ENCODE measurements at places on chromosomes 5 and 9.

DNA sequence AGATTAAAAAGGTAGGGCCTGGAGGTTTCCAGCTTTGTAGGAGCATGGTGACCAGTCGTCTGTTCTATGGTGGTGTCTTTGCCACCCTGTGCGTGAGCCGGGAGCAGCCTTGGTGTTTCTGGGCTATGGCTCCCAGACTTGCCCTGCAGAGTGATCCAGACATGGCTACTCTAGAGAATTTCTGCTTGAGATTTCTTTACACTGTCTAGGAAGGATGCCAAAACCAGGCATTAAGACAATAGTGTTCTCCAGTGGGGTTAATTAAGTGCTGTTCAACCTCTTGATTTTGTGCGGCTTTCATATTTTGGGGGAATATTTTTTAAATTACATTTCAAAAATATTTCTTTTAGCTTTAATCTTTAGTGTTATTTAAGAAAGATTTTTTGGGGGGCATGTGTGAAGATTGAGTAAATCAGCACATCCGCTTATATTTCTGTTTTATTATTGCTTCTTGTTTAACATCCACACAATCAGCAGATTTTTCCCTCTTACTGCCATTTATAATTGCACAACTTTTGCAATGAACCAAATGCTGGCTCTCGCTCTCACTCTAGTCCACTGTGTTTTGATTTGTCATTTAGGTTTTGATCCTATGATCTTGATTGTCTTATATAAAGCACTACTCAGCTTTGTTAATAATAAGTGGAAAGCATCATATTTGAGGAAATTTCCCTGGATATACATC lies 110.5 kb downstream of the RASGRF2 start:
- DNase-seq, result no peak

GRCh38 chr9:14084867-14085266 lies 229.1 kb downstream of the NFIB start:
- no peak for DNase-seq

- DNase-seq, result no peak
These were observed 3.0 kb upstream of the SMC2 start for GRCh38 chr9:104091116-104091515.

GRCh38 chr9:2771661-2772060 lies 54.4 kb downstream of the KCNV2 start:
- DNase-seq, result no peak

DNA sequence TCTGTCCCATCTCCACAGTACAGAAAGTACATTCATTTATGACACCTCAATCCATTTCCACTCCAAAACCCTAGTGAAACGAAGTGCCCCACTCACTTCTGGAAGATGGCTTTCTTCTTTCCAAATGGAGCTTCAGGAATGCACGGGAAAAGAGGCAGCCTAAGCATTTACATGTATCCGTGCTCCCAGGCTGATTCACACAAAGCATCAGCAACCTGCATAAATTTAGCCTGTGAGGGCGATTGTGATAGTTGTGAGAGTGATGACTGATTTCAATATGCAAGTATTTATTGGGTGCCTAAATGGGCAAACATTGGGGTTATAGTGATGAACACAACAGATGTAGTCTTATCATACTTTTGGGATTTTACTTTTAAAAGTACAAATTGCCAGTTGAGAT lies 86.6 kb downstream of the PLPPR1 start:
- no peak for DNase-seq

- no peak for DNase-seq
These were observed 46.8 kb downstream of the ELAVL2 start for GRCh38 chr9:23779220-23779619.

DNA sequence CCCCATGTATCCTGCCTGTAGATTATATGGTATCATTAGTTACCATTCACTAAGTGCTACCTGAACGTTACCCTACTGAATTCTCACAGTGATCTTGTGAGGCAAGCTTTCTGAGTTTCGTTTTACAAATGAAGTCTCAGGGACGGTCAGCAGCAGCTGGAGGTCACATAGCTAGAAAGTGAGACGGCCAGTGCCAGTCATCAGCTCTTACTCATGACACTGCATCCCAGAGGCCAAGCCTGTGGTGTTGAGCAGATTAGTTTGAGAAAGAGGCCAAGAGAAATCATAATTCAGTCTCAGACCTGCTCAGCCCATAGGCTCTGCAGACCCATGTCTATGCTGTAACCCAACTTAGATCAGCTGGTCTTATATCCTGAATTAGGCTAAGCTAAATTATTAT lies 95.7 kb upstream of the EGFLAM start:
- DNase-seq, result peak; percentile 29

DNA sequence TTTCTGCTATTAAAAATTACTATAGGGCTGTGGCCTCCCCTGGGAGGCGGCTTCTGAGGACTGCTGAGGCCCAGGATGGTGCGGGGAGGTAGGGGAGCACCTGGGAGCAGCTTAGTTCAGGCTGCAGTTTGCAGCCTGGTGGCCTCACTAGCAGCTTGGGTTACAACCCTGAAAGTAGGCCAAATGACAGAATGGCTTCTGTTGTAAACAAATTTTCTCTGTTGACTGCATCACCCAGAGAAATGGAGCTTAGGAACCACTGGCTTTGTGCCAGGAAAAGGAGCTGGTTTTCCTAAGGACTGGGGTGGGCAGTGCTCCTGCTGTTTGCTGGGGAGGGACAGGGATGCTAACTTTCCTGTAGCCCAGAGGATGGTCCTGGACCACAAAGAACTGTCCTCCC lies 130.3 kb downstream of the ENTREP1 start:
- no peak for DNase-seq

- no peak for DNase-seq
These were observed 51.6 kb downstream of the NUDT12 start for GRCh38 chr5:103510851-103511553.

GRCh38 chr9:99021512-99021911 lies 77.8 kb downstream of the COL15A1 start:
- no peak for DNase-seq

DNA sequence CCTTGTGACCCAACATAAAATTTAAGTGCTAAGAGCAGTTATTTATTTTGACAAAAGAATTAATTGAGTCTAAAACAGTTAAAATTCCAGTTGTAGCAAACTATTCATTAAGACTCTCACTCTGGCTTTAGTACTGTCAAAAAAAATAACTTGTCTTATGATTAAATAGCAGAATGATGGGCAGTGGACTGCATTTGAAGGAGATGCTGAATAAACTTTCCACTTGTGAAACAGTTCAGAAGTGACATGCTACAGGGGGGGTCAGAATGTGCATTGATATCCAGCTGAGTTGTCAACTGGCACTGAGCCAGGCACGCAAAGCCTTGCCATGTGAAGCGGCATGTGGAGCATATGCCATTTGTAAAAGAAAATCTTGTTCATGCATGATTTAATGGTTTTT lies 76.0 kb downstream of the FCHO2 start:
- DNase-seq, result peak; percentile 98

- DNase-seq, result no peak
These were observed 339.2 kb upstream of the CDH9 start for GRCh38 chr5:27377626-27378025.

GRCh38 chr5:2205596-2206226 lies 323.0 kb upstream of the IRX4 start:
- DNase-seq, result no peak

- peak; percentile 38 for DNase-seq
These were observed 85.7 kb upstream of the SGCD start for GRCh38 chr5:156241266-156241665.

DNA sequence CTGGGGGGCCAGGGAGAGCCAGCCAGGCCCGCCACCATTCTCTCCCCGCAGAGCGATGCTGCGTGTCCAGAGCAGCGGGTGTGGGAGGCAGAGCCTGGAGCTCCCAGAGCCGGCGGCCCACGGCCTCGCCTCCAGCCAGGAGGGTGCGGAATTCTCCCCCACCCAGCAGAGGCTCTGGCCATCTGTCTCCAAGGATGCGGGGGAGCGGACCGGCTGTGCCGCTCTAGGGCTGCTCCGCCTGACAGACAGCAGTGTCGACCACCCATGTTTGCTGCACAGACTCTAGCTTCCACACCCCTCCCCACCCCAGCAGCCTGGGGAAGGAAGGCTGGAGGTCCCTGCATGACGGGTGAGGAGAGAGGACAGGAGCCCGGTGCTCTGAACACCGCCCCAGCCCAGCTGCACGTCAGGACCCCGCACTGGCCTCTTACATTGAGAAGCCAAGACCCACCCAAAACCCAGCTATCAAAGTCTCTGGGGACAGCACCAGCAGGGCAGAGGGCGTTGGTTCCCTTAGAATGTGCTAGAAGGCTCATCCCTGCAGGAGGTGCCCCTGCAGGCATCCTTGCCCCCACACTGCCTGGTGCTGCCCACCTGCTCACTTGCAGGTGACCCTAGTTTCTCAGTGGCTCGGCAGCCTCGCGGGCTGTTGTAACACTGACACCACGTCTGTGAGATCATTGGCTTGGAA lies 29.7 kb upstream of the FCN1 start:
- DNase-seq, result no peak

GRCh38 chr9:37582548-37583157 lies 6.5 kb upstream of the FBXO10 start:
- DNase-seq, result peak; percentile 37

DNA sequence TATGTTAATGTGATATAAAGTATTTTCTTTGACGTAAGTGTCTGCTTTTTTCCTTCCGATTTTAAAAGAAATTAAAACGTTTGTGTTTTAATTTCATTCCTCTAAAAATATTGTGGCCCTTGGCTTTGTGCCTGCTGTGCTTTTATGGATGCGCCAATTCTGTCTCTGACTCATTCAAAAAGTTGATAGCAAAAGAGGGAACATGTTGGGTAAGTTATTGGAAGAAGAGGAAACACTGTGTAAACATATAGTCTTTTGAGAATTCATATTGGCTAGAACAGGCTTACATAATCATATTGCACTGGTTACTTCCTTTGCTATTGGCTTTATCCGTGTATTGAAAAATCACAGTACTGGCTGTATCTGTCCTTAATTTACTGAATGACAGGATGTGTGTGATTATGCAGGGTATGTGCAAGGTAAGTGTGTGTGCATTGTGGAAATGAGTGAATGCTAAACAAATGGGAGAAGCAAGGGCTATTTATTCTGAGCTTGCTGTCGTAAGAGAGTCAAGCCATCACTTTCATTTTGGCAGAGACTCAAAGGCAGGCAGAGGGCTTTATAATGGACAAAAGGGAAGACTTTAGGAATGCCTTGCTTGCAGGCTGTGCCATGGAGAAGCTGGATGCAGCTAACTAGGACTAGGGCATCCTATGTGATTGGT lies 67.8 kb downstream of the SGCD start:
- no peak for DNase-seq

Measured in Daoy (cell line).